NCI-H1105 treated with DMSO at 0.1 percent for 48 hours (cell line): ENCODE measurements at places on chromosomes 7 and 10.

DNA sequence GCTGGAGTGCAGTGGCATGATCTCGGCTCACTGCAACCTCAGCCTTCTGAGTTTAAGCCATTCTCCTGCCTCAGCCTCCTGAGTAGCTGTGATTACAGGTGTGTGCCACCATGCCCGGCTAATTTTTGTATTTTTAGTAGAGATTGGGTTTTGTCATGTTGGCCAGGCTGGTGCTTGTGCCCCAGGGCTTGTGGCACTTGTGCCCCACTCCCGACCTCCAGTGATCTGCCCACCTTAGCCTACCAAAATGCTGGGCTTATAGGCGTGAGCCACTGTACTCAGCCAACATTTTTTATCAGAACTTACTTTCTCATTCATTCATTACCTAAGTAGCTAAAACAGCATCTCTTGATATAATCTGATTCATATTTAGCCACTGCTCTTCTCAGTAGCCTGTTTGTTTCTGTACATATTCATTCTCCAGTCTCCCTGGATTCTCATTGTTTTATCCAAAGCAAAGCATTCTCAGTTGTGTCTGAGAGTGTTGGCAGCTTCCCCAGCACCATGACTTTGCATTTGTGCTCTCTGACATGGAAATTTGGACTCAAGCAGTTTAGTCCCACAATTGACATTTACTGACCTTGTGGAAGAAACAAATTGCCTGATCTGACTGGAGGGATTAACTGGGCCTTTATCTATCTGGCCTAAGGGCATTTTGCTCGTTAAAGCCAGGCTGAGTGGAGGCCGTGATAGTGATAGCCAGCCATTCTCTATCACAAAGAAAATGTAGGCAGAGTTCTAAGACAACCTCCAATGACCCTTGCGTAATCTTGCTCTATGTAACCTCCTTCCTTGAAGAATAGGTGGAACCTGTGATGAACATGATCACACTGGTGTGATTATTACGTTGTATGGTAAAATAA, 44.9 kb downstream of the AKR1B15 start:
- DNase-seq: no peak

DNA sequence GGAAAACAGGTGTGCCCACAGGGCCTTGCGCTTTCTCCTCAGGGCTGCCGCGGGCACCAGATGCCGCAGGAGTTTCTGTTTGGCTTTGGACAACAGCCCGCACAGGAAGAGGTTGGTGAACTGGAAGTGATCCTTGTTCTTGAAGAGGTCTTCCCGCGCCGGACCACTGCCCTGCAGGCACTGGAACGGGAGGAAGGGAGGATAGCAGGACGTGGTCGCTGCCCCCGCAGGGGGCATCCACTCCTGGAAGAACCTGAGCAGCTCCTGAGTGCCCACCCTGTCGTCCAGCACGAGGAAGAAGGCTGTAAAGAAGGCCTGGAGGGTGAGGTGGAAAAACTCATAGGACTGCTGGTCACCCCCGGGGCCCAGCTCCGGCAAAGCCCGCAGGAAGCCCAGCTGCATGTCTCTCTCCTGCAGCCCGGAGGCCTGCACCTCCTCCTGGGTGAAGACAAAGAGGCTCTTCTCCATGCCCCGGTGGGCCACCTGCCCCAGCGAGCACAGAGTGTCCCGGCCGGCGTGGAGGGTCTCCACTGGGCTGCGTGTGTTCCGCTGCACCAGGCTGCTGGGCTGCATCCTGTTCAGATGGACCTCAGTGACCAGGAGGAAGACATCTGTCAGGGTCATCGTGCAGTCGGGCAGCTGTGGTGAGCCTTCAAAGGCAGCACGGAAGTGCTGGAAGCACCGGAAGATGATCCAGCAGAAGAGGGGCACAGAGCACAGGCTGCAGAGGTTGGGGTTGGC, 26.9 kb downstream of the NOD1 start:
- no peak for DNase-seq

DNA sequence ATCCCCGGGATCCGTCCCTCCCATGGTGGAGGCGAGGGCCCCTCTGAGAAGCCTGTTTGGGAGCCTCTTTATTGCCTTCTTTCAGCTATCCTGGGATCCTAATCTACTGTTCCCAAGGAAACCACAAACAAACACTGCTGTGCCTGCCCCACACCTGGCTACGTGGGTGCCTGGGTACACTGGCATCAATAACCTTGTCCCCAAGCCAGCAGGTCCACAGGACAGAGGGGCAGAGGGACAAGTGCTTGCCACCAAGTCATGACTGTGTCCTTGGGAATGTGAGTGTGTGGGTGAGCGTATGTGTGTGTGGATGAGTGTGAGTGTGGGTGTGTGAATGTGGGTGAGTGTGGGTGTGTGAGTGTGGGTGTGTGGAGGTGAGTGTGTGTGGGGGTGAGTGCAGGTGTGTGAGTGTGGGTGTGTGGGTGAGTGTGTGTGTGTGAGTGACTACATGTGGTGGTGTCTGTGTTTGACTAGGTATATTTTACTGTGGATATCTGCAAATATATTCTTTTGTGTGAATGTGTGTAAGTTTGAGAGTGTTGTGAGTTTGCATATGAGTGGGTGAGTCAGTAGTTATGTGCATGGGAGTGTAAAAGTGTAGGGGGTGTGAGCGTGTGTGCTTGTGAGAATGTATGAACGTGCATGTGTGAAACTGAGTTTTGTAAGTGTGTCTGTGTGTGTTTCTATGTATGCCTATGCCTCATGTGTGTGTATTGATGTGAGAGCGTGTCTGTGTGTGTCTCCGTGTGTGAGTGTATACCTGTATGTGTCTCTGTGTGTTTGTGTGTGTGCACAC, 96.1 kb downstream of the TNS3 start:
- no peak for DNase-seq

GRCh38 chr7:380139-380485, 90.1 kb downstream of the FOXL3 start:
- no peak for DNase-seq

GRCh38 chr7:26397796-26398426, 106.2 kb downstream of the SNX10 start:
- no peak for DNase-seq

GRCh38 chr10:112898540-112899390, 51.3 kb upstream of the TCF7L2 start:
- no peak for DNase-seq

- no peak for DNase-seq
These were observed 74.9 kb upstream of the STEAP1B start for GRCh38 chr7:22574754-22575520.

DNA sequence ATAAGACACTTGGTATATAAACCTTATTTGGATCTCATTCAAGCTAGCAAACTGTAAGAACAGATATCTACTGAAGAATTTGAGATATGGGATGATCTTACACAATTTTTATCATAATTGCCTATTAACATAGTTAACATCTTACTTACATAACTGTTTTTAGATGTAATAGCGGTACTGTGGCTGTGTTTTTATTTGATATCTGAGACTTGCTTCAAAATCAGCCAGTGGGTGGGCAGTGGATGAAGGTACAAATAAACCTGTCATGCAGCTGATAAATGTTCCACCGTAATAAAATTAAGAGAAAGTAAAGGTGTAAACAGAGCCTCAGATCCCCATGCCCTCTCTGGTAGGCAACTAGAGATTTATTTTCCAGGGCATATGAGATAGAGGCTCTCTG, 28.4 kb upstream of the PTPRN2 start:
- no peak for DNase-seq

DNA sequence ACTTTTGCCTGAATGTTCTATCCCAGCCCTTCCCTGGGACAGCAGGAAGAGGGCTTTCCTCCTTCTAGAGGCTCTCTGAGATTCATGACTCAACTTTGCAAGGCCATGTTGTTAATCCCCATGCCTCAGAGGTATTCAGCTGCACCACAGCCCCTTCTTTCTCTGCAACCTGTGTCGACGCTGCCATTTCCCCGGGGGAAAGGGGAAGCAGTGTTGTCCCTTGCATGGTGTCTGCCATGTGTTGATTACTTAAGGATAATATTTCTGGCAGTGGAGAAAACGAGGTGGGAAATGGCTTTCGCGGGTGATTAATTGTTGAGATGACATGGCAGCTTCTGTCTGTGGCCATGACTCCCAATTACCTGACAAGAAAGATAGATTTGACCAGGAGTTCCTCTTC, 133.1 kb downstream of the SORCS3 start:
- no peak for DNase-seq

DNA sequence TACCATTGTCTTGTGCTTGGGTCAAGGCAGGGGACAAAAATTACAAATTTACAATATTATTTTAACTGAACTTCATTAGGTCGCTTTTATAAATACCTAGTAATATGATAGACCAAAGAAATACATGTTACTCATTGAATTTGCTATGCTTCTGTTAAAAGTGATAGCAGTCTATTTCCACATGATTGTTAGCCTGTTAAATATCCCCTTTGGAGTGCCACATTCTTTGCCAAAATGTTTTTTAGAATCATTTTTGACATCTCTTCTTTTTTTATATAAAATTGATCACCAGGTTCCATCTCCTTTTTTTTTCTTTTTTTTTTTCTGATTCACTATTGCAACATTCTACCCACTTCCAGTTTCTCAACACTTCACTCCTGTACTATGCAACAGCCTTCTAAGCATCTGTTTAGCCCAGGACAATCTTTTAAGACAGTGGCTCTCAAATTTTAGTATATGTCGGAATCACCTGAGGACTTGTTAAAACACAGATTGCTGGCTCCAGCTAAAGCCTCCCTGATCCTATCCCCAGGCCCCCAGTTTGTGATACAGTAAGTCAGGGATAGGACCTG, 16.4 kb upstream of the NDUFA5 start:
- DNase-seq: no peak

GRCh38 chr10:96714031-96714590, 6.2 kb downstream of the PIK3AP1 start:
- DNase-seq: no peak

GRCh38 chr7:107697321-107698049, 36.9 kb downstream of the SLC26A4 start:
- DNase-seq: no peak

- no peak for DNase-seq
These were observed 131.9 kb downstream of the CDH23 start for GRCh38 chr10:71528371-71529206.

DNA sequence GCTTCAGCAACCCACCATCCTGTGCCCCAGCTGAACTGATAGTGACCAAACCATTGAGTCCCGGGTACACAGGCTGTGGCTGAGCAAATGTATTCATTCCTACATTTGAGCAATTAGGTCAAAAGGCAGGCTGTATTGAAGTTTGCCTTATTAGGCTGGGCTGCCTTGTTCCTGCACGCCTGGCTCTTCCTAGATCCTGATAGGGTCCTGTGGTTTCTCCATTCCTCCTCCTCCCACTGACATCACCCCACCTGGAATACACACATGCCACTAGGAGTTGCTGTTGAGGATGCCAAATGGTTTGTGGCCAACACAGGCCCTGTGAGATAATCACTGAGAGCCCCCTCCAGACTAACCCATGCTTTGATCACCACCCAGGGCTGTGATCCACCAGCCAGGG, 66.4 kb upstream of the FGFR2 start:
- no peak for DNase-seq

- no peak for DNase-seq
These were observed 54.8 kb downstream of the DYNC2I1 start for GRCh38 chr7:158911145-158911544.

- DNase-seq: no peak
These were observed 516.4 kb upstream of the ZMIZ1 start for GRCh38 chr10:78552261-78552811.

DNA sequence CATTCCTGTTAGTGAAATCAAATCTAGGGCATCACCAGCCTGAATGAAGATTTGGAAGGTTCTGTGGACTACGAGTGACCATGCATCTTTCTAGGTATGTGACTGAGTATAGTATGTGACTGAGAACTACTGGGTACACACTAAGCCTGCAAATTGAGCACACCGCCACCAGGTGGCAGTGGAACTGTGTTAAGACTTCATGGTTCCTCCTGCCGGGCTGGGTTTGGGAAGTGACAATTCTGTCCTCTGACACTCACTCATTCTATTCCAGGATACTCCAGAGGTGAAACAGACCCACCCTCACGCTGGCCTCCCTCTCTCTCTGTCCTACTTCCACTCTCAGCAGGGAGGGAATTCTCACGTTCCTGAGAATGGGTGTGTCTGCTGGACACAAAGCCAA, 84.0 kb upstream of the TMEM248 start:
- no peak for DNase-seq

DNA sequence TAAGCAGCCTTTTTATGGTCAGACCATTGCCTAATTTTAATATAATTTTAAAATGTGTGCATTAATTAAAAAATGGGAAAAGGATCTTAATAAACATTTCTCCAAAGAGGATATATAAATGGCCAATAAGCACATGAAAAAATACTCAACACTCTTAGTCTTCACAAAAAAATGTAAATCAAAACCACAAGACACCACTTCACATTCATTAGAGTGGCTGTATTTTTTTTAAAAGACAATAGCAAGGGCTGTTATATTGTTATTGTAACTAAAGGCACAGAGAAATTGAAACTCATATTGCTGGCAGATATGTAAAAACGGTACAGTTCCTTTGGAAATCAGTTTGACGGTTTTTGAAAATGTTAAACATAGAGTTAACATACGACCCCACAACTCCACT, 3.2 kb upstream of the CROT start:
- no peak for DNase-seq

GRCh38 chr10:112361951-112362751, 11.8 kb upstream of the ACSL5 start:
- no peak for DNase-seq

GRCh38 chr7:27145165-27145913, 1.9 kb upstream of the HOXA5 start:
- no peak for DNase-seq

DNA sequence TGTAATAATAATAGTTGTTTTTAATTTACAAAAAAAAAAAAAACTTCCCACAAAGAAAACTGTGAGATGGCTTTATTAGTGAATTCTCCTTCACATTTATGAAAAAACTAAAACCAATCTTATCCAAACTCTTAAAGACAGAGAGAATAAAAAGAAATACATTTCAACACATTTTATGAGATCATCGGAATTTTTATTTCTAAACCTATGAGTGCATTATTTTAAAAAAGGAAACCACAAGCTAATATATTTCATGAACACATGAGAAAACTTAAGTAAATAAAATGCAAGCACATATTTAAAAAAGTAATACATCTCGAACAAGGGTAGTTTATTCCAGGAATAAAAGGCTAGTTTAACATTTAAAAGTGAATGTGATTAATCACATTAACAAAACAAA, 31.5 kb downstream of the C7orf25 start:
- DNase-seq: no peak

- DNase-seq: no peak
These were observed 1.3 kb upstream of the POT1 start for GRCh38 chr7:124930655-124931597.

GRCh38 chr7:92875719-92876118, 39.3 kb upstream of the CDK6 start:
- DNase-seq: no peak

- no peak for DNase-seq
These were observed 42.3 kb downstream of the CPEB3 start for GRCh38 chr10:92248566-92248965.
